GM18507 (cell line): ENCODE measurements at places on chromosomes 16 and 17.

DNA sequence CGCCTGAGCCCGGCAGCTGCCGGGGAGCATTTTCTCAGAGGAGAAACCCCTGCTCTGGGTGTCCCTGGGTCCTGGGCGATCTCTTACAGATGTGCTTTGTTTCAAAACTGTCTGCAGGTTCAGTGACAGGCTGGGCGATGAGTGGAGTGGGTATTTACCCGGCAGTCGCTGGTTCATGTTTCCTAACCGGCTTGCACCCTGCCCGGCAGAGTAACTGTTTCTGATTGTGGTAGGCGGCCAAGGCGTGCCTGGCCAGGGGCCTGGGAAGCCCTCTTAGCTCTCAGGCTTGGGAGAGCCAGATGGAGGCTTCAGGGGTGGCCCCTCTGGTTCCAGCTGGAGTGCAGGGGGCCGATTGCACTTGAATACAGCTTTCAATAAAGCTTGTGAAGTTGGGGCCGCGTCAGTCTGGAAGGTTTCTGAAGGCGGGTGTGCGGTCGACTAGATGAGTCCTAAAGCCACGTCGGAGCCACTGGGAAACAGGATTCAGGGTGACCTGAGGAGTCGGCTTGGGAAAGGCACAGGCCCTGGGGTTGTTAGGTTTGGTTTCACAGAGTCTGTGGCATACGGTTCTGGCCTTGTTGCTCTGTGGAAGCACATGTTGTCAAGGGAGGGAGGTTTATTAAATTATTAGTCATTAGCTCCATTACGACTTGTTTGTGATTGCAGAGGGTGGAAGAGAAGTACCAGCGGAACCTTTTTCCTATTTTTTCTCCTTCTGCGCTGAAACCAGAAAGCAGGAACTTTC, 1.4 kb downstream of the BAIAP2 start:
- DNase-seq, result no peak

DNA sequence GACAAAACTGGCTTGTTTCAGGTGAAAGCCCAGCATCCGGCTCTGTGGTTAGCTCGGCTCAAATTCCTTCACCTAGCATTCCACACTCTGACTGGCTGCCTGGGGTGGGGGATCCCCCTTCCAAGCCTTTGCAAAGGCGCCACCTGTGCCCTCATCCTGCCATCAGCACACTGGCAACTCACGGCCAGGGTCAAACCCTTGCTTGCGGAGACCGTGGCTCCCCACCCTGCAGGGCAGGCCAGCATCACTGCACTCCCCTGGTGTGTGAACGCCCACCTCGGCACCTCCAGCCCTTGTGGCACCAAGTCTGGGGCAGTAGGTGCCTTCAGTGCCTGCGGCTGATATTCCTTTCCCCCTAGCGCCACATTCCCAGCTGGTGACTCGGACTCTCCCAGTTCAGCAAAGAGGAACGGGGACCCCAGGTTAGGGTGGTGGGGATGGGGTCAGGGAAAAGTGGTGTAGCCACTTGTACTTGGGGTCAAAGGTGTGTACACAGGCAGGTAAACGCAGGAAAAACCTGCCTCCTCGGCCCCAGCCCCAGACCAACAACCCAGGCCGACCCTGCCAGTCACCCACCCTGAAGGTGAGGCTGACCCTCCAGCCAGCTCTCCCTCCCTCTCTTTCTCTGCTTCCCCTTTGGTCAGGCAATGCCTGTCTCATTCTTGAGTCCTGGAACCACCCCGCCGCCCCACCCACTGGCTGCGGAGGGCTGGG, 1.1 kb downstream of the FLII start:
- no peak for DNase-seq

DNA sequence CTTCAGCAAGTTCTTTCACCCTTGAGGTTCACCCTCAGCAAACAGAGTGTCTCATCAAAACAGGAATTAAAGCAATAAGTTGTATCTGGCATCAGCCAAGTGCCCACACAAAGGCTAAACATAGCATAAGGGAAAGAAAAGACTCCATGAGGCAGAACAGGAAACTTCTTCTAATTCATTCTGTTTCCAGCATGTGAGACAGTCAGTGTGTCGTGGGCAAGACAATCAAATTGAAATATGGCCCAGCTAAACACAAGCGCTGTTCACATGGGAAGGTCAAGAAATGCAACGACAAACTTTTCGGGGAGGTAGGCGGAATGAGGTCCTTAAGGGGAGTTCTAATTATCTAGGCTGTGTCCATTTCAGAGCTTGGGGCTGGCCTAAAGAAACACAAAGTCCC, 393.4 kb downstream of the HAPSTR1 start:
- DNase-seq, result no peak

- no peak for DNase-seq
Measured at GRCh38 chr17:49597928-49598655, 22.4 kb downstream of the NXPH3 start.

- DNase-seq, result no peak
Measured at GRCh38 chr17:36673637-36674277, 72.4 kb downstream of the MRM1 start.

DNA sequence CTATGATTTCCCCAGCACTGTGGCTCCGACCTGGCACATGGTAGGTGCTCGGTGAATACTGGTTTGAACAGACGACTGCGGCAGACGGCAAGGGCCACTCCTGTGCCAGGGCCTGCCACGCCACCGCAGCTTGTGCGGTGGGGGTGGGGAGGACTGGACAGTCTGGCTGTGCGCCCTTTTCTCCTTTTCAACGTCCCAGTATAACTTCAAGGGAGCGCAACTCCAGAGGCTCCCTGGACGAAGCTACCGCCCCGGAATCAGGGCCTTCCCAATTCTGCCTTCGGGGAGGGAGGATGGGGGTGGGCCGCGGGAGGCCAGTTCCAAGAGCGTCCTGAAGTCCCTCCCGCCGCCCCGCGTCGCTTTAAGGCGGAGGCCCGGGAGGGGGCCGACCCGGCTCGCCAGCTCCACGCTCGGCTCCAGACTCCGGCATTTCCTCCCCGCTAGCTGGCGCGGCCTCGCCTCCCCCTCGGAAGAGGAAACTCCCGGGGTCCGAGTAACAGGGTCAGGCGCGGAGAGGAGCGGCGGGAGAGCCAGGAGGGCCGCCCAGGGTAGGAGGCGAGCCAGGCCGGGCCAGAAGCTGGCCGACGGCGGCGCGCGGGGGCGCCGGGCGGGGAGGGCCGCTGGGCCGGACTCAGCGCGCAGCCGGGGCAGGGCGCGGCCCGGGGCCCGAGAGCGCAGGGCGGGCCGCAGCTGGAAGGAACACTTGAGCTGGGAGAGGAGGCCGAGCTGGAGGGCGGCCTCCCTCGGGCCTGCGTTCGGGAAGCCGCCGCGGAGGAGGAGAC, at the start of gene ITPRIPL2:
Gene ITPRIPL2 (plus strand): TSS at position 388 of the 782 bp plus-strand sequence. CDS start 498 bp downstream, outside the sequence.
- DNase-seq, result no peak

DNA sequence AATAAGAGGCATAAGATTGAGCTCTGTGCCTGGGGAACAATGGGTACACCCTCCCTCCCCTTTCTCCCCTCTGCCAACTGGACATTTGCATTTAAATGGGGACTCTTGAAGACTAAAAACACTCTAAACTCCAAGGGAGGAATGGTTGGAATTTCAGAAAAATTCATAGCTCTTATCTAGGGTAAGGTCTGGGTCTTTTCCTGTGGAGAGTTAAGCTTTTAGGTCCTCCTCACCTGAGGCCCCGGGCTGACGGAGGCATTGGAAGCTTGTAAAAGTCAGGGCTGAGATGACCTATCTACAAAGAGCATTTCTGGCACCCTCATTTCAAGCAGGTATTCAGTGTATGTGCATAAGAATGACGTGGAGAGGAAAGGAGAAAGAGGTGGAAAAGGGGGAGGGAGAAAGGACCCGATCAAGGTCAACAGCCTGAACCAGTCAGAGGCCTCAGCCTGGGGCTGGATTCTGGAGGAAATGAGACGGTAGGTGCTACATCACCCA, 78.0 kb downstream of the RAP1GAP2 start:
- no peak for DNase-seq

GRCh38 chr16:86231321-86231995, 278.9 kb upstream of the FOXF1 start:
- no peak for DNase-seq

- DNase-seq, result no peak
Measured at GRCh38 chr17:73335591-73336407, 24.0 kb upstream of the CDC42EP4 start.

GRCh38 chr16:72073560-72074230, 10.7 kb downstream of the HPR start:
- no peak for DNase-seq

DNA sequence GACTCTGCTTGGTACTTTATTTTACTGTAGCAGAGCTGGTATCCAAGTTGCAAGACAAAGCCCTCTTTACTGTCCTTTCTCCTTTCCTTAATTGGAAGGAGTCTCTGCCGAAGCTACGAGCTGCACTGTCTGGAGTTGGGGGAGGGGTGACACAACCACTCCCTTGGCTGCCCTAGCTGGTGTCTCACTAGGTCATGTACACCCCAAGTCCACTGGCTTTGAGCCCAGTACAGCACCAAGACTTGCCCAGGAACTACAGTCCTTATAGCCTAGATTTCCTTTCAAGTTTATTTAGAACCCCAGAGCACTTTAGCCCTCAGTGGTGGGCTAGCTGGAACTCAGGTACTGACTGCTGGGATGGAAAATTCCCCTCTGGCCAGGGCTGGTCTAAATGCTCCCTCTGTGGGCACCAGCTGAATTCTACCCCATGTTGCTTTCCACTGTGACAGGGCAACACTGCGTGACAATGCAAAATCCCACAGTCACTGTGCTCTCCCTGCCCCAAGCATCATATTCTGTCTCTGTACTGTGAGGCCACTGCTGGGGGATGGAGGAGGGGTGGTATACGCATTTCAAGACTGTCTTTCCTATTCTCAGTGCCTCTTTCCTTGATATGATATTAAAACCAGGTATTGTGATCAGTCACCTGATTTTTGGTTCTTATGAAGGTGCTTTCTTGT, 18.4 kb downstream of the EFCAB5 start:
- DNase-seq, result no peak

DNA sequence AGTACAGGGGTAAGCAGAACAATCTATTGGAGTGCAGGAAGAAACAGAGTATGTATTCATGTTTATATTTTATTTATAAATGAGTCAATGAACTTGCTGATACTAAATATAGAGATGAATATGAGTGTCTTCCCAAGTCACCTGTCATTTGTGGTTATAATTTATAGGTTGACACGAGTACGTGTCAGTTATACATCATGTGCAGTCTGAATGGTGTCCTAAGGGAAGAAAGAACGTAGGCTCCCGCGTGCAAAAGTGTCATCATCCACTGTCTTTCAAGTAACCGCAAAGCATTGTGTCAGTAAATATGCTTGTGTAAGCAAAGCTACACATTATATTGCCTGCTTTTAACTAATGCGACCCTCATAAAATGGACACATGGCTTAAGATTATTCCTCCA, 786.1 kb downstream of the KCNJ2 start:
- DNase-seq, result no peak

DNA sequence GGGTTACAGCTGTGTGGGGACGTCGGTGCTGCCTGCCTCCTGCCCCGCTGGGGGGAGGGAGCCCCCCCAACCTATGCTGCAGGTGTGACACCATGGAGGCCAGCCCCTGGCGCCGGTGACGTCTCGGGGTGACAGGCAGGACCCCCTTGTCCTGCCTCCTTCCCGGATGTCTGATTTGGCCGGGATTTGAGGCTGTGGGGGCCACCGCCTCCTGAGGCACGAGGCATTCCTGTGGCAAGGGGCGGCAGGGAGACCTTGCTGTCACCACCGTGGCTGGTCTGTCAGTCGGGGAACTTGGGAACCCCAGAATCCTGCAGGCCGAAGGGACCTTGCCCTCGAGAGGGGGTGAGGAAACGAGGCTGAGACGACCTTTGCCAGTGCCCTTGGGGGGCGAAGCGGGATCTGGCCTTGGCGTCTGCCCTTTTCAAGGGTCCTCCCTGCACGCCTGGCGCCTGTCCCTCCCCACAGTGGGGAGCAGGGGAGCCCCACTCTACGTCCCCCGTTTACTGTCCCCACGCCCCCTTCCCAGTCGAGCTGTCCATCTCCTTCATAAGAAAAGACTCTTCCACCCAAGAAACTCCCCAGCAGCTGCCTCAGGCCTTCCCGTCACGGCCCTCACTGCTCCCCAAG, 74.4 kb downstream of the METRNL start:
- DNase-seq, result no peak

DNA sequence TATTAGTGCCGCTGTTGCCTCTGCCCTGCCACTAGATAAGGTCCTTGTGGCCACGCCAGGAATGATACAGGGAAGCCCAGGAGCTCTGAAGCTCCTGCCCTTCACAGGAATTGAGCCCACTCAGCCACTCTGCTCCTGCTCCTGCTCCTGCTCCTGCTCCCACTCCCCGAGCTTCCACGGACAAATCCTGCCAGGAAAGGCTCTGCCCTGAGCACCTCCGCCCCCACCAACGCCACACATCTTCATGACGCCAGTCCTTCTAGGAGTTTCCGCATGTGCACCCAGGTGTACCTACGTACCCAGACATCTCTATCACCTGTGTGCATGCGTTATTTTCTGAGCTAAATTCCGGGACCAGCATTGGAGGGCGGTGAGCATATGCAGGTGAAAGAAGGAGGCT, 369.1 kb downstream of the C16orf95 start:
- DNase-seq, result no peak

DNA sequence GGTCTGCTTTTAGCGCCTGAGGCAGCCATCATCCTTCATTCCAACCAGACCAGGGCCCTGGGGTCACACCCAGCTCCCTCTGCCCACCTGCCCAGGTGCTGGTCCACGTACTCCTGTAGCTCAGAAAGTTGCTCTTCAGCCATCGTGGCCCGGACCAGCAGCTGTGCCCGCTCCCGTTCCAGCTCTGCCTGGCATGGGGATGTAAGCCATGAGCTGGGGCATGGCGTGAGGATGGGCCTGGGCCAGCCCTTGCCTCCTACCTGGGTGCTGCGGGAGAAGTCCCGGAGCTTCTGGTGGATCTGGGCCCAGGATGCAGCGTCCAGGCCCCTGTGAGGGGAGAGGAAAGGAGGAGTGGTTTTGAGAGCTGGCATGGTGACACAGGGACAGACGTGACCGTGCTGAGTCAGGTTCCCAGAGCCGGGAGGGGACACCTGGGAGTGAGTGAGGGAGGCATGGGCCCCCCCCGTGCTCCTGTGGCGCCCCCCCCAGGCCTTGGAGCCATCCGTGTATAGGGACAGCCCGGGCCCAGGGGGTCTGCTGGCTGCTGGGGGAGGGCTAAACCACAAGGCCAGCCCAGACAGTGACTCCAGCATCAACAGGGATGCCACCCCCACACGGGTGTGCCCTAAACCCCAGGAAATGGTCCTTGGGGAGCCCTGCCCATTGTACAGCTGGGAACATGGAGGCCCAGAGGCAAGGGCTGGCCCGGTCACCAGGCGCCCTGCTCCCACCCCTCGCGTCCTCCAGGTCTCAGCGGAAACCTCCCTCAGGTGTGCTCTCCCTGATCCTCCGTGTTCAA, 2.1 kb downstream of the ANTKMT start:
- DNase-seq, result no peak
